Activated T-helper 1 cell treated with Interleukin-2 at 50 U/mL for 16 hours (primary cell): ENCODE measurements at places on chromosomes 6 and 20.
A peak's percentile ranks its signal among the peaks of the same experiment; 100 is the strongest.

DNA sequence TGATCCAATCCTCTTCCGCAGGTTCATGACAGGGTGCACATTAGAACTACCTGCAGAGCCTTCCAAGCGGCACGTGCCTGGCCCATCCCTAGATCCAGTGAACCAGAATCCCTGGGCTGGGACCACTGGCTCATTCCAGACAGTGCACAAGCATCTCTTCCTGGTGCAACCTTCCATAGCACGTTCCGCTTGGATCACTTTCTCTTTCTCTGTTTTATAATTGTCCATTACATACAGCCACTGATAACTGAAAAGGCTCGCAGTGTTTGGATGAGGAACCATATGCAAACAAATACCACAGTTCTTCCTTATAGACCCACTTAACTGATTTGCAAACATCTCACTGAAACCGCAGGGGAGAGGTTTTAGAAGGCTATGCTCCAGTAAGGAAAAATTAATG, 59.6 kb upstream of the DDR1 start:
- no peak for DNase-seq

DNA sequence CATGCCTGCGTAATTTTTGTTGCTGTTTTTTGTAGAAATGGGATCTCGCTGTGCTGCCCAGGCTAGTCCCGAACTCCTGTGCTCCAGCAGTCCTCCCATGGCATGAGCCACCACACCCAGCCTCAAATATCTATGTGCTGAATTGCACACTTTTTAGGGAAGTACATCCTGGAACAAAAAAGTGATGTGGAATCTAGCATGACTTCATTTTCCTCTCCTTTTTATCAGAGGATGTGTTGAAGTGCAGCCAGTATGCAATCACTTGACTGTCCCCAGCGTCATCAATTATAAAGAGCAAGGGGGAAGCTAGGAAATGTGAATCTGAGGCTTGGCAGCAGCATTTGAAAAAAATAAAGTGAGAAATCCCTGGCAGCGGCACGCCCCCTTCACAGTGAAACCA, 6.4 kb upstream of the EXOC2 start:
- DNase-seq = no peak

DNA sequence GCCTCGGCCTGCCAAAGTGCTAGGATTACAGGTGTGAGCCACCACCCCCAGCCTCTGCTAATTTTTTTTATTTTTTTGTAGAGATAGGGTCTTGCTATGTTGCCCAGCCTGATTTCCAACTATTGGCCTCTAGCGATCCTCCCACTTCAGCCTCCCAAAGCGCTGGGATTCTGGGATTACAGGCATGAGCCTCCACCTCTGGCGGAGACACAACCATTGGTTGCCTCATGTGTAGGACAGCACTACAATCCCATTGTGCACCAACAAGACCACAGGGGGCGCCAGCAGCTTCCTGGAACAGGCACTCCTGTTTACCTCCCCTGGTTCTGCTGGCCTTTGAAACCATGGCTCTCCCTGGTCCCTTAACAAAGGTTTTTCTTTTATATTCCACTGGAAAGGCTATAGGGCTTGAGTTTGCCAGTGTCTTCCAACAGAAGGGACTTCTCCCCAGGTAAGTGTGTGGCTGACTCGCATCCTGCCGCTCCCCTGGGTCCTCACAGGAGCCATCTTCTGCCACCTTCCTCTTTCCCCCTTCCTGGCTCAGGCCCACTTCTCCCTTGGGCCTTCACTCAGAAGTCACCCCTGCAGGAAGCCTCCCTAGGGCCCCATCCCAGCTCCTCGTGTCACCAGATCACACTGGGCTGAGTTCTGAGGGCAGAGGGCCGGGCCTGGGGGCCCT, 39.2 kb upstream of the TLDC2 start:
- no peak for DNase-seq

GRCh38 chr6:12605888-12606345, 110.7 kb upstream of the PHACTR1 start:
- DNase-seq = no peak

- DNase-seq = no peak
Measured at GRCh38 chr6:5028921-5029320, 25.1 kb upstream of the RPP40 start.

DNA sequence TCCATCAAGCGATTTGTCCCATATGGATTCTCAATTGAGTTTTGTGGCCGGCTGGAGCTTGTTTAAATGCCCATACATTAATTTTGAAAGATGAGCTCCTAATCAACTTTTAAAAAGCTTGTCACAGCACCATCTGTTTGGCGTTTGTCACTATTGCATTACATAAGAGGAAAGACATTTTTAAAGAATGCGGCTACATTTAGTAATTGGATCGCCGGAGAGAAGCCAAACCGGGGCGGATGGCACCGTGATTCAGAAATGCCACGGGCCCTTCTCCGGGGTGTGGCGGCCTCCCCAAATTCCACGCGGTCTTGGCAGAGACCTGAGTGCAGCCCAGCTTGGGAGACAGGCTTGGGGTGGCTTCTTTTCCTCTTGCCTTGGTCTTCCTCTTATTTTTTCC, 67.7 kb upstream of the ZNFX1 start:
- no peak for DNase-seq

- DNase-seq = no peak
Measured at GRCh38 chr6:135990439-135990838, 138.9 kb downstream of the PDE7B start.

- no peak for DNase-seq
Measured at GRCh38 chr20:10675450-10675848, 1.6 kb upstream of the JAG1 start.

DNA sequence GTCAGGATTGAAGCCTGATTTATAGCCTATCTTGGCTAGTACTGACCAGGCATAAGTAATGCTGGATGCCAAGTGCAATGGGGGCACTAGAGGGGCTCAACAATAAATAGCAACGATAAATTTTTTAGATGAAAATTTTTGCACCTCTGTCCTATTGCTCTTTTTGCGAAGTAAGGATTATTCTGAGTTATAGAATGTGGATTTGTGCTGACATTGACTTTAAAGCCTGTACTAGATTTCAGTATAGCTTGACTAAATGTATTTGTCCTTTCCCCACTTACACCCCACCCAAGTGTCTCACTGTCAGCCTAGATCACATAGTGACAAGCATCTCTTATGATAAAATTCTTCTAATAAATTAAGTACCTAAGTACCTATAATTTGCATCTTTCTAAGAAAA, 757.0 kb downstream of the GRIK2 start:
- no peak for DNase-seq

- DNase-seq = no peak
Measured at GRCh38 chr20:16244892-16245291, 328.4 kb downstream of the KIF16B start.

- DNase-seq = no peak
Measured at GRCh38 chr6:119610265-119610664, 260.7 kb upstream of the MAN1A1 start.

- DNase-seq = peak; percentile 52
Measured at GRCh38 chr20:57432862-57433491, 41.8 kb downstream of the RBM38 start.
